ENCODE measurements at places on chromosomes 13 and 19. TPM values are rescaled to one million over a fixed set of nuclear protein-coding genes. Genes with fewer than 3 reads are reported as not detected.

Gene FCGBP
- 2.5 TPM for total RNA-seq

Gene FLT1
- total RNA-seq: 29.9 TPM

Gene JAK3
- 212 TPM for total RNA-seq

Gene ATP11A
- total RNA-seq: 72.0 TPM

Gene ZNF723
- not detected for total RNA-seq

Gene DNMT1
- total RNA-seq: 367 TPM

Gene LYPD3
- 3.0 TPM for total RNA-seq

Gene ZNF729
- total RNA-seq: not detected

Gene ZNF699
- total RNA-seq: 5.2 TPM

Gene NRTN
- total RNA-seq: 0.87 TPM

Gene ZNF724
- 12.1 TPM for total RNA-seq

Gene ZNF471
- total RNA-seq: 0.05 TPM

- H3K4me1 ChIP-seq: peaks cover 6% of the 10 kb centered on the region
- peaks cover 16% of the 10 kb centered on the region for H3K36me3 ChIP-seq
- H3K27me3 ChIP-seq: no peaks in the 10 kb centered on the region
- no peak overlapping the region for H3K27ac ChIP-seq
These were observed 422.1 kb downstream of the FGF9 start for GRCh38 chr13:22092791-22093560.

DNA sequence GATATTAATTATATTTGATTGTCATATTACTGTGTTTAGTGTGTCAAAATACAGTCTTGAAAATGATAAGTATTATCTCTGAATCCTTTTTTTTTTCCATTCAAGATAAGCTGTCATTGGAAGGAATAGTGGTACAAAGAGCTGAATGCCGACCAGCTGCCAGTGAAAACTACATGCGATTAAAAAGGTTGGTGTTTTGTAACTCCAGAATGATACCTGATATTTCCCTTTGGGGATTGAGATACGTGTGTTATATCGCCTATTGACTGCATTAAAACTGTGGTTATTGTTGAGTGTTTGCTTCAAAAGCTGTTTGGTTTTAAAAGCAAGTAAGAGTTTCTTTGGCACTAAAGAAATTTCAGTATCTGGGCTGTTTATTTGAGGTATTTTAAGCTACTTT lies 6.5 kb upstream of the KCTD4 start:
- peaks cover 13% of the 10 kb centered on the region for H3K4me1 ChIP-seq
- H3K27me3 ChIP-seq: no peaks in the 10 kb centered on the region
- no peak overlapping the region for H3K4me3 ChIP-seq
- no peak overlapping the region for H3K27ac ChIP-seq
- no peak for DNase-seq

- no peaks in the 10 kb centered on the region for H3K36me3 ChIP-seq
- H3K27ac ChIP-seq: no peak overlapping the region
- peaks cover 8% of the 10 kb centered on the region for H3K27me3 ChIP-seq
- DNase-seq: no peak
These were observed 60.3 kb downstream of the IRS2 start for GRCh38 chr13:109725995-109726637.

GRCh38 chr19:38385804-38386257 lies 2.0 kb downstream of the GGN start:
- H3K4me1 ChIP-seq: peaks cover 8% of the 10 kb centered on the region
- no peak for DNase-seq
- peaks cover 12% of the 10 kb centered on the region for H3K27me3 ChIP-seq
- no peak overlapping the region for H3K27ac ChIP-seq
- H3K4me3 ChIP-seq: no peak overlapping the region

- H3K4me1 ChIP-seq: no peaks in the 10 kb centered on the region
- DNase-seq: no peak
- H3K27me3 ChIP-seq: no peaks in the 10 kb centered on the region
- H3K27ac ChIP-seq: no peak overlapping the region
These were observed 352.5 kb upstream of the ATXN8OS start for GRCh38 chr13:69755101-69755500.

GRCh38 chr13:100106705-100107104 lies 17.8 kb downstream of the PCCA start:
- H3K36me3 ChIP-seq: no peaks in the 10 kb centered on the region
- H3K27me3 ChIP-seq: no peaks in the 10 kb centered on the region

- DNase-seq: no peak
- no peak overlapping the region for H3K4me3 ChIP-seq
- no peak overlapping the region for H3K27ac ChIP-seq
- H3K4me1 ChIP-seq: no peaks in the 10 kb centered on the region
- H3K27me3 ChIP-seq: no peaks in the 10 kb centered on the region
These were observed 30.6 kb downstream of the TMEM161A start for GRCh38 chr19:19107654-19108053.

- no peak overlapping the region for H3K4me3 ChIP-seq
- no peak for DNase-seq
- H3K27ac ChIP-seq: no peak overlapping the region
- H3K4me1 ChIP-seq: no peaks in the 10 kb centered on the region
- H3K27me3 ChIP-seq: no peaks in the 10 kb centered on the region
- H3K36me3 ChIP-seq: no peaks in the 10 kb centered on the region
These were observed 25.2 kb downstream of the MARK4 start for GRCh38 chr19:45276284-45276687.

DNA sequence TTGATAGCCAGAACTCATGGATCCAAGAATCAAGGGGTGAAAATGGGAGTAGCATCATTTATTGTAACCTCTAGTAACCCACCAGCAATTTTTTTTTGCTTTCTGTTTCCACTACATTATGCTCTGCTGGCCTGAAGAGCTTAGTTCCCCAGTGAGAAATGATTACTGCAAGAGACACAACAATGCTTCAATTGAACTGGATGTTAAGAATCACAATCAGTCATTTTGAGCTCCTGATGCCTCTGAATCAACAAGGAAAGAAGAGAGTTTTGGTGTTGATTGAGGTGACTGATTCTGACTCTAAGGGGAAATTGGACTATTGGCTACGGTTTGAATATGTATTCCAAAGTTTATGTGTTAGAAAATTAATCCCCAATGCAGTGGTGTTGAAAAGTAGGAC lies 1084.4 kb downstream of the SLITRK1 start:
- DNase-seq: no peak
- H3K4me3 ChIP-seq: no peak overlapping the region
- H3K27ac ChIP-seq: no peak overlapping the region
- H3K27me3 ChIP-seq: no peaks in the 10 kb centered on the region

- no peak overlapping the region for H3K4me3 ChIP-seq
- peaks cover 2% of the 10 kb centered on the region for H3K4me1 ChIP-seq
- H3K27me3 ChIP-seq: no peaks in the 10 kb centered on the region
- no peak overlapping the region for H3K27ac ChIP-seq
These were observed 1.4 kb upstream of the OR7G3 start for GRCh38 chr19:9128171-9128570.

DNA sequence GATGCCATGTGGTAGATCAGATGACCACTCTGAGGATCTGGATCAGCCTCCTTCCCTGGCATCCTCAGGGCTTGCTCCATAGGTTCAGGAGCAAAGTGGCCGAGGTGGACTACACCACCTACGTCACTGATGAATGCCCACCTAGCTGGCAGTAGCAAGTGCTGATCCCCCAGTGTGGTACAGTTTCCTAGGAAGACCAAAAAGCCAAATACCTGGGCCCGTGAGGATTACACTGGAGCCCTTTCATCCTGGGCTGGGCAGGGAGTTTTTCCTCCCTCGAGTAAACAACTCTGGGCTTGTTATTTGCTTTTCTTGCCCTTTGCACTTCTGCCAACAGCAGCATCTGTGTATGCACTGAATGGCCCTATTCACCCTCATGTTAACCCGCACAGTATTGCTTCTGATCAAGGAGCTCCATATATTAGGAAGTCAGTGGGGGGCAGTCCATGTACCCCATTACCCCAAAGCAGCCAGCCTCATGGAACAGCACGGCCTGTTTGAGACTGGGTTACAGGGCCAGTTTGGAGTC lies 3.3 kb upstream of the MYADM start:
- peaks cover 16% of the 10 kb centered on the region for H3K4me1 ChIP-seq
- no peak overlapping the region for H3K4me3 ChIP-seq
- H3K36me3 ChIP-seq: no peaks in the 10 kb centered on the region
- no peak for DNase-seq
- H3K27ac ChIP-seq: no peak overlapping the region

- H3K4me1 ChIP-seq: no peaks in the 10 kb centered on the region
- H3K27me3 ChIP-seq: peaks cover 10% of the 10 kb centered on the region
- H3K4me3 ChIP-seq: no peak overlapping the region
- no peaks in the 10 kb centered on the region for H3K36me3 ChIP-seq
- H3K27ac ChIP-seq: no peak overlapping the region
These were observed 69.6 kb downstream of the ERCC5 start for GRCh38 chr13:102915393-102915930.

DNA sequence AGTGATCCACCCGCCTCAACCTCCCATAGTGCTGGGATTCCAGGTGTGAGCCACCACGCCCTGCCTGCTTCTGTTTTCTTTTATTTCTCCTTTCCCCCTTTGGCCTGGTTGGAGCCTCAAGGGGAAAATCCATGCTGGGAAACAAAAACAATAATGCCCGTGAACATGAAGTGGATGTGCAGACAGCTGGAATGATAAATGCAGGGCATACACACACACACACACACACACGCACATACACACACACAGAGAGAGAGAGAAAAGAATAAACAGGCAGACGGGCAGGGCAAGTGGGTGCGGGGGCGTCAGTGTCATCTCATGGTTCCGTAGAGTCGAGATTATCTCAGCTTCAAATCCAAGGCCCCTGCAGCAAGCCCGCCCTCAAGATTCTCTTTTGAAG lies 4.4 kb upstream of the PLEKHF1 start:
- no peaks in the 10 kb centered on the region for H3K36me3 ChIP-seq
- H3K4me3 ChIP-seq: no peak overlapping the region
- peak overlapping the region; percentile 64 for H3K27ac ChIP-seq
- DNase-seq: no peak

- DNase-seq: no peak
- H3K27me3 ChIP-seq: no peaks in the 10 kb centered on the region
- H3K4me1 ChIP-seq: peaks cover 13% of the 10 kb centered on the region
- H3K4me3 ChIP-seq: no peak overlapping the region
These were observed 10.8 kb upstream of the ILF3 start for GRCh38 chr19:10643172-10643967.

GRCh38 chr13:99226513-99226912 lies 25.9 kb downstream of the UBAC2 start:
- no peak overlapping the region for H3K4me3 ChIP-seq
- peaks cover 57% of the 10 kb centered on the region for H3K36me3 ChIP-seq

- no peak for DNase-seq
- no peaks in the 10 kb centered on the region for H3K27me3 ChIP-seq
- H3K4me3 ChIP-seq: no peak overlapping the region
These were observed 56.4 kb downstream of the KLF12 start for GRCh38 chr13:74077792-74078191.

DNA sequence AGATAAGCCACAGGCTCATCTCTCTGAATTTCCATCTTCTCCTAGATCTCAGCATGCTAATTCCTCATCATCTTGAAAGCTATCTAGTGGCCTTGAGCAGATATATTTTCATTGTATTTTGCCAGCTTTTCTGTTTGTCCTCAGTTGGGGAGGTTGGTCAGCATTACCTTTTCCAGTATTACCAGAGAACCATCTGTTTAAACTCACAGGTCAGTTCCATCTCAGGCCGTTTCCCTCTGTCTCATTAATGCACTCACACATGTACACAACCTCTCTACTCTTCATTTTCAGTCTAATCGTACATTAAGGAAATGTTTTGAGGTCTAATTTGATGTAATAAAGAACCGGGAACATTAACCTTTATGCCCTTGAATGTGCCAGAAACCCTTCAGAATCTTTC lies 29.7 kb downstream of the USPL1 start:
- peaks cover 68% of the 10 kb centered on the region for H3K36me3 ChIP-seq
- no peak overlapping the region for H3K27ac ChIP-seq
- H3K4me3 ChIP-seq: no peak overlapping the region
- no peaks in the 10 kb centered on the region for H3K27me3 ChIP-seq

DNA sequence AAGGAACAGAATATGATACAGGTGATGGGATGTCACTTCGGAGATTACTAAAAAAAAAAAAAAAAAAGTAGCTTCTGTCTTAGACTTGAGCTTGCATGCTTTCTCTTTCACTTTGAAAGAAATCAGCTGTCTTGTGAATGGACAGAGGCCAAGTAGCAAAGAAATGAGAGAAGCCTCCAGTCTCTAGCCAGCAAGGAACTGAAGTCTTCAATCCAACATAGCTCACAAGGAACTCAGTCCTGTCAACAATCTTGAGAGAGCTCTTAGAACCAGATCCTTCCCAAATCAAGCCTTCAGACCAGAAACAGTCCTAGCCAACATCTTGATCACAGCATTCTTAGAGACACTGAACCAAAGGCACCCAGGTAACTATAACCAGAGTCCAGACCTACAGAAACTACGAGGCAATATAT lies 7.7 kb downstream of the N4BP2L2 start:
- H3K4me3 ChIP-seq: peak overlapping the region; percentile 68
- peaks cover 52% of the 10 kb centered on the region for H3K4me1 ChIP-seq
- DNase-seq: no peak
- H3K27me3 ChIP-seq: no peaks in the 10 kb centered on the region

- peaks cover 3% of the 10 kb centered on the region for H3K4me1 ChIP-seq
- no peaks in the 10 kb centered on the region for H3K36me3 ChIP-seq
- no peak for DNase-seq
- peaks cover 17% of the 10 kb centered on the region for H3K27me3 ChIP-seq
- H3K27ac ChIP-seq: no peak overlapping the region
- H3K4me3 ChIP-seq: no peak overlapping the region
These were observed 68.2 kb downstream of the NHLRC3 start for GRCh38 chr13:39106216-39107005.

GRCh38 chr13:77118134-77118533 lies 91.2 kb upstream of the FBXL3 start:
- peaks cover 29% of the 10 kb centered on the region for H3K36me3 ChIP-seq
- no peak for DNase-seq
- H3K27ac ChIP-seq: no peak overlapping the region
- no peaks in the 10 kb centered on the region for H3K27me3 ChIP-seq
- no peaks in the 10 kb centered on the region for H3K4me1 ChIP-seq

- H3K27ac ChIP-seq: no peak overlapping the region
- H3K4me1 ChIP-seq: peaks cover 2% of the 10 kb centered on the region
- H3K36me3 ChIP-seq: no peaks in the 10 kb centered on the region
- no peak for DNase-seq
- H3K4me3 ChIP-seq: no peak overlapping the region
These were observed 216.9 kb downstream of the RGCC start for GRCh38 chr13:41674246-41674645.

GRCh38 chr13:61880578-61881283 lies 465.1 kb upstream of the PCDH20 start:
- no peaks in the 10 kb centered on the region for H3K27me3 ChIP-seq
- no peak for DNase-seq
- H3K4me1 ChIP-seq: no peaks in the 10 kb centered on the region

GRCh38 chr19:13920524-13920923 lies 14.5 kb downstream of the CC2D1A start:
- no peak overlapping the region for H3K27ac ChIP-seq
- peaks cover 60% of the 10 kb centered on the region for H3K36me3 ChIP-seq
- no peak overlapping the region for H3K4me3 ChIP-seq
- no peaks in the 10 kb centered on the region for H3K4me1 ChIP-seq
- no peaks in the 10 kb centered on the region for H3K27me3 ChIP-seq

DNA sequence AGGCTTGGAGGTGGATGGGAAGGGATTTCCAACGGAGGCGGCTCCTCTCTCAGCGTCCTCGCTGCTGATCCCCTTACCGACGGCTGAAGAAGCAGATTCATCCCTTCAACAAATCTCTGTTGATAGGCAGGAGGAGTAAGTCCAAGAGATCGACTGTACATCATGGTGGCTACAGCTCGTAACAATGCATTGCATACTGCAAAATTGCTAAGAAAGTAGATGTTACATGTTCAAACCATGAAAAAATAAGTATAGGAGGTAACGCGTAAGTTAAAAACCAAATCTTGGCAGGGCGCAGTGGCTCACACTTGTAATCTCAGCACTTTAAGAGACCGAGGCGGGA lies 468 bp upstream of the SLC39A3 start:
- H3K36me3 ChIP-seq: peaks cover 31% of the 10 kb centered on the region
- H3K27ac ChIP-seq: no peak overlapping the region
- peak overlapping the region; percentile 95 for H3K4me3 ChIP-seq
- H3K4me1 ChIP-seq: peaks cover 14% of the 10 kb centered on the region

All from activated T-helper 2 cell treated with anti-CD3 and anti-CD28 coated beads, Interferon-gamma antibody, Interleukin-2, Interleukin-4, amounts not matched to agents 10 μg/mL and 5 μg/mL and 100 μg/mL, durations not matched to agents 14 hours and 24 hours and 36 hours (primary cell).